Naive thymus-derived CD4-positive, alpha-beta T cell (primary cell): ENCODE measurements at places on chromosomes 6 and 20.

DNA sequence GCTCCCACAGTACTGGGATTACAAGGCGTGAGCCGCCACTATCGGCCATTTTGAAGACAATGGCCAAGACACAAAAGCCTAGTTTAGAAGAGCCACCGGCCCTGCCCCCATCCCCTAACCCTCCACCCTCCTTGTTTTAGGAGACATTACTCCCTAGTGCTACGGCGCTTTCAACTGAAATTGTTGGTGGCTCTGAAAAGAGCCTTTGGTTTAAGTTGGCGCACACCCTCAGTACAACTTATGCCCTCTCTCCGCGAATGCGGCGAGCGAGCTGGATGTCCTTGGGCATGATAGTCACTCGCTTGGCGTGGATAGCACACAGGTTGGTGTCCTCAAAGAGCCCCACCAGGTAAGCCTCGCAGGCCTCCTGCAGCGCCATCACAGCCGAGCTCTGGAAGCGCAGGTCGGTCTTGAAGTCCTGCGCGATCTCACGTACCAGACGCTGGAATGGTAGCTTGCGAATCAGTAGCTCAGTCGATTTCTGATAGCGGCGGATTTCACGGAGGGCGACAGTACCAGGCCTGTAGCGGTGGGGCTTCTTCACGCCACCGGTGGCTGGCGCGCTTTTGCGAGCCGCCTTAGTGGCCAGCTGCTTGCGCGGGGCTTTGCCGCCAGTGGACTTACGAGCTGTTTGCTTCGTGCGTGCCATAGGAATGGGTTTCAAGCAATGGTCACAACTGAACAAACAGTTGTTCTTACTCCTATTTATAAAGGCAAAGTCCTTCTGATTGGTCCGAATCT lies 114.9 kb upstream of the BTN3A2 start:
- DNase-seq = peak; percentile 84

DNA sequence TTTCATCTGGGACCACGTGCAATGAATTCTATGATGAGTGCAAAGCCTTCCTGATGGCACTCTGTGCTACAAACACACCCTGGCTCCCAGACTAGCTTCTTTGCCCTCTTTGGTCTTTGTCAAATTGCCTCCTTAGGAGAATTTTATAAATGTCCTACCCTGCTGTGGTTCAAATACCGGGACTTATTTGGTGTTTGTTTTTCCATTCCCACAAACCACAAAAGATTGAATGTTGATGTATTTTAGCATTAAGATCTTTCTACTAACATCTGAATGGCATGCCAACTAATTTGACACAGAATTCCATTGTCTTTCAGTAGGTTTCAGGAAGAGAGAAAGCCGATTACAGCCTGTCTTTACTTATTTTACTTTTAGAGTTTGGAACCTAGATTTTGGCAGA lies 424.2 kb upstream of the SLC35B3 start:
- no peak for DNase-seq

DNA sequence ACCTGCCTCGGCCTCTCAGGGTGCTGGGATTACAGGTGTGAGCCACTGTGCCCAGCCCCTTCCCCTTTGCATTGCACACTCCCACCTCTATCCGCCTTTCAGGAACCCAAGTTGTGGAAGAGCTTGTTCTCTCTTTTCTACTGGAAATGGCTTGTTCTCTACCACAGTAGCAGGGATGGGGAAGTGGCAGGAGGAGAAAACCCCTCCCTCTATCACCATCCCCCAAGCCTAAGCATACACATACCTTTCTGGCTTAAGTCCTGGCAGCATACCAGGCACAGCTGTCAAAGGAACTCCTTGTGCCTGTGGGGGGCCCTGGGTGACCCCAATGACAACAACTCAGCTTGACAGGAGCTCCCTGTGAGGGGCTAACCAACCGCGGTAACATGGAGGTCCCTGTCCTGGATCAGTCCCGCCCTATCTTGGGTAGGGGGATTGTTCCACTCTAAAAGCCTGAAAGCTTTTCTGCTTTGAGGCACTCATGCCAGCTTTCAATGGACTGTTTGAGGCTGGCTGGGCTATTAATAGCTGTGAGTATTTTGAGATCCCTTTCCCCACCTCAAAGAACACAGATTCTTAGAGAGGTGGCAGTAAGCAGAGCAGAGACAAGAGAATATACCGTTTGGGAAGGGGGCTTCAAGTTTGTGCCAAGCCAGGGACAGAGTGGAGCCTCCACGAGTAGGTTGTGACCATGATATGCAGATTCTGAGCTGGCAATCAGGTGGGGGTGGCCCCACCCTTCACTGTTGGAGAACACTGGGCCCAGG lies 2.3 kb downstream of the KLHDC3 start:
- no peak for DNase-seq

DNA sequence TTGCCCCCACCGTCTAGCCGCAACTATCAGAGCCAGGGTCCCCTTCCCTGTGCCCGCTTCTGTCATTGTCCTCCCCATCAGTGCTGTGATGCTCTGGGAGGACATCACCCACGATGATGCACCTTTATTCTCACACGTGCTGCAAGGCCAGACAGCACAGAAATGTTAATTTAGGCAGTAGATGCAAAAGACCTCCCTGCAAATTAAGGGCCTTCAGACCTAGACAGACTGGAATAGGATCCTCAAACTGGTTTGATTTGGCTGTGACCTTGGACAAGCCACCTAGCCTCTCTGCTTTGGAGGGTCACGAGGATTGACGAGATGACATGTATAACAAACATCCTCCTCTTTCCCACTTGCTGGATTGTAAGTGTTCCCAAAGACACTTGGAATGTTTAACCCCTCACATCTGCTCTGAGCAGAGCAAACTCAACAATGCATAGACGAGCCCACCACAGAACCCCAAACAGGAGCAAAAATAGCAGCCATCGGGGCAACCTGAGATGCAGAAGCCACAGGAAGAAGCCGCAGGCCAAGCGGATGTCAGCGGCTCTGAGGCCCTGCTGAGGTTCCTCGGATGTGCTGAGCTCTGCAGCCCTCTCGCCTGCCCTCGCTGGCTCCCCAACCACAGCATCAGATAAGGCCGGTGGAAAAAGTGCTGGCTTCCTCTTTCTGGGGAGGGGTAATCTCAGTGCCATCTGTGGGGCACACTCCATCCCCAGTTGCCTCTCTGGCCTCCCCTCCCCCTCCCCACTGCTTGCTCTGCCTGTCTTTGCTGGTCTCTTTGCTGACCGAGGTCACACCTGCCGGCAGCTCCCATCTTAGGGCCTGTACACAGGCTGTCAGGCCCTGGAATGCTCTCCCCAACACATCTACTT lies 35.3 kb downstream of the TOX2 start:
- peak; percentile 61 for DNase-seq

- DNase-seq = no peak
Observed at GRCh38 chr6:45895569-45895968, 120.1 kb downstream of the CLIC5 start.

DNA sequence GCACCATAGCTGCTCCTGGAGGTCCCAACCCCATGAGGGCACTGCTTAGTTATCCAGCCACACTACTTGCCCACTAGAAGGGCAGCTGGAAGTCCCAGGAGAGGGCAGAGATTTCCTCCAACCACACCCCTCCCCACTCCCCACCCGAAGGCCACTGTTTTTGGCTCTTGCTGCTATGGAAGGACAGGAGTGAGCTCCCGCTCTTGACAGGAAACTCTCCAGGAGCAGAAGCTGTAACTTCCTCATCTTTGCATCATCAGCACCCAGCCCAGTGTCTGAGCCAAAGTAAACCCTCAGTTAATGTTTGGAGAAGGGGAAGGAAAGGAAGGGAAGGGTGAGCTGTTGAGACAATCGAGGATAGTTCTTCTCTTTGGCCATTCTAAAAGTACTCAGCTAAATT lies 120.7 kb downstream of the MTFR2 start:
- DNase-seq = no peak

DNA sequence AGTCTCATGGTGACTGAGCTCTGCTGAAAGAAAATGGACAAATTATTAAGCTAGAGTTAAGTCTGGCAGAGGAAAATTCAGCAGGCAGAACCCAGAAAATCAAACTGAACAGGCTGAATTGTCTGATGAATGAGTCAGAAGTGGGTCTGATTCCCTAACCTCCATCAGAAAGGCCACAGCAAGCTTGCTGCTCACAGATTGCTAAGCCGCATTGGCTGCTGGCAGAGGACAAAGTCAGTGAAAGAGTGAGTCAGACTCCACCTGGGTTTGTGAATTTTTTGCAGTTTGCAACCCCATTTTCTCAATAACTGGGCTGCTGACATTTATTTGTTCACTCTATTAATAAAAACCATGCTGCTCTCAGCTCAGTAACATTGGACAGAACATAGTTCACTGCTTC lies 191.3 kb downstream of the EPM2A start:
- no peak for DNase-seq
